ENCODE measurements at places on chromosomes 1 and 21.
A peak's percentile ranks its signal among the peaks of the same experiment; 100 is the strongest.

GRCh38 chr1:192973988-192974387 lies 85.2 kb downstream of the UCHL5 start:
- no peak overlapping the region for H3K4me3 ChIP-seq
- peaks cover 8% of the 10 kb centered on the region for H3K4me1 ChIP-seq
- H3K36me3 ChIP-seq = no peaks in the 10 kb centered on the region
- H3K27ac ChIP-seq = no peak overlapping the region
- no peaks in the 10 kb centered on the region for H3K27me3 ChIP-seq
- no peak for DNase-seq

GRCh38 chr1:56929492-56929891 lies 36.3 kb downstream of the C8B start:
- peaks cover 2% of the 10 kb centered on the region for H3K27me3 ChIP-seq
- no peak overlapping the region for H3K4me3 ChIP-seq
- no peak for DNase-seq

- no peaks in the 10 kb centered on the region for H3K4me1 ChIP-seq
- no peaks in the 10 kb centered on the region for H3K36me3 ChIP-seq
- H3K27ac ChIP-seq = no peak overlapping the region
- H3K4me3 ChIP-seq = no peak overlapping the region
- H3K27me3 ChIP-seq = peaks cover 17% of the 10 kb centered on the region
Measured at GRCh38 chr1:220326578-220326977, 54.3 kb upstream of the RAB3GAP2 start.

GRCh38 chr1:34419663-34420136 lies 243.0 kb downstream of the C1orf94 start:
- no peaks in the 10 kb centered on the region for H3K4me1 ChIP-seq
- DNase-seq = no peak
- H3K27ac ChIP-seq = no peak overlapping the region
- no peak overlapping the region for H3K4me3 ChIP-seq
- peaks cover 20% of the 10 kb centered on the region for H3K27me3 ChIP-seq
- no peaks in the 10 kb centered on the region for H3K36me3 ChIP-seq

DNA sequence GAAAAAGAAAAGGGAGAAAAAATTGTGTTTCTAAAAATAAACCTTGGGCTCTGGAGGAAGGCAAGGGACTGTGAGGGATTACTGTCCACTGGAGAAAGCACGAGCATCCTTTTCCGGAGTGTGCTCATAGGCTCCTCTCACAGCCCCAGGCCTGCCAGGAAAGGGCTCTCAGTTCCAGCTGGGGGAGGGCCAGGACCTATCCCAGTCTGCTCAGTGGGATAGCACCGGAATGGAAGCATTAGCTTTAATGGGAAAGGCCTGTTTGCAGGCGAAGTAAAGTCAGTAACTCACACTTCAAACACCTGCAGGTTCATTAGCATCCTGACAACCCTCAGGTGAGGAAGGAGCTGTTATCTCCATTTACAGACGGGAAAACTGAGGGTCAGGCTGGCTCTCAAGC lies 113.9 kb upstream of the USP24 start:
- no peak overlapping the region for H3K4me3 ChIP-seq
- DNase-seq = no peak
- no peaks in the 10 kb centered on the region for H3K36me3 ChIP-seq
- no peak overlapping the region for H3K27ac ChIP-seq
- H3K27me3 ChIP-seq = peaks cover 14% of the 10 kb centered on the region

GRCh38 chr21:42096566-42096965 lies 25.4 kb downstream of the UMODL1 start:
- no peak overlapping the region for H3K4me3 ChIP-seq
- no peak for DNase-seq
- H3K4me1 ChIP-seq = peaks cover 4% of the 10 kb centered on the region
- no peaks in the 10 kb centered on the region for H3K27me3 ChIP-seq
- no peak overlapping the region for H3K27ac ChIP-seq
- no peaks in the 10 kb centered on the region for H3K36me3 ChIP-seq

- peaks cover 29% of the 10 kb centered on the region for H3K4me1 ChIP-seq
- no peak for DNase-seq
- no peaks in the 10 kb centered on the region for H3K36me3 ChIP-seq
- no peak overlapping the region for H3K27ac ChIP-seq
Measured at GRCh38 chr1:8665833-8666232, 151.6 kb downstream of the RERE start.

- no peaks in the 10 kb centered on the region for H3K36me3 ChIP-seq
- no peak overlapping the region for H3K4me3 ChIP-seq
- no peak for DNase-seq
- no peaks in the 10 kb centered on the region for H3K4me1 ChIP-seq
Measured at GRCh38 chr1:95216292-95216990, 17.6 kb upstream of the RWDD3 start.

DNA sequence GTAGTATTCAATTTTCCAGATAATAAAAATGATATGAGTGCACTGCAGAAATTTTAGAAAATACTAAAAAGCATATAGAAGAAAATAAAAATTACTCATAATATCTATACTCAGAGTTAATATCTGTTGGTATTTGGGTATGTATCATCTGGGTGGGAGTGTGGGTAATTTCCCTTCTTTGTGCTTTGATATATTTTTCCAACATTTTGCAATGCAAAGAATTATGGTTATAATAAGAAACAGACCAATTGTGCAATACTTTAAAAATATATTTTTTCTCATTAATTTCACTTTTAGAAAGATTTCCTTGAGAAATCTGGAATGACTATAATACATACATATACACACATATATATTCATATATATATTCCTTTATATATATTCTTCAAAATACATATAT lies 665.7 kb downstream of the ADGRL2 start:
- no peak for DNase-seq
- no peaks in the 10 kb centered on the region for H3K27me3 ChIP-seq
- H3K36me3 ChIP-seq = no peaks in the 10 kb centered on the region
- H3K27ac ChIP-seq = no peak overlapping the region
- H3K4me3 ChIP-seq = no peak overlapping the region
- H3K4me1 ChIP-seq = no peaks in the 10 kb centered on the region

GRCh38 chr1:23930861-23931490 lies 17.8 kb upstream of the CNR2 start:
- no peaks in the 10 kb centered on the region for H3K36me3 ChIP-seq
- H3K27ac ChIP-seq = no peak overlapping the region
- no peak overlapping the region for H3K4me3 ChIP-seq
- no peaks in the 10 kb centered on the region for H3K27me3 ChIP-seq
- no peak for DNase-seq

- H3K27me3 ChIP-seq = no peaks in the 10 kb centered on the region
- peaks cover 15% of the 10 kb centered on the region for H3K4me1 ChIP-seq
- H3K36me3 ChIP-seq = no peaks in the 10 kb centered on the region
- no peak for DNase-seq
- no peak overlapping the region for H3K4me3 ChIP-seq
Measured at GRCh38 chr1:92211166-92211565, 6.5 kb upstream of the C1orf146 start.

DNA sequence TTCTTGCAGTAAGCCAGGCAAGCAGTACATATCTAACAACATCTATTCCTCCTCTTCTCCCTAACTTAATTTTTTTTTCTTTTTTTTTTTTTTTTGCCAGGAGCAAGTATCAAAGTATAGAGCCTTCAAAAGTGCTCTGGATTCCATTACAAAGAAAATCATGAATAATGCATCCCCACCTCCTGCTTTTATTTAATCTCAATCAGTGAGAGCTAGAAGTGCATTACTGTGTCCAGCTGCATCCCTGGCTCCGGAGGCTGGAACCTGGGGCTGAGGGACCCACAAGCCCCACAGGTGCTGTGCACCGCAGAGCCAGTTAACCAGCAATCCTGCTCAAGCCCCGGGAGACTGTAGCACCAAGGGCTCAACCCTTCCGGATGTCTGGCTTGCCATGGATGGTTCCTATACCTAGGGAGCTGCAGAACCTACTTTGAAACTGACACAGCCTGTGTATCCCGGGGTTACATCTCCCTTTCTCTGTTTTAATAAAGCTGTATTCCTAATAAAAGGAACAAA lies 455.9 kb upstream of the RUNX1 start:
- peaks cover 34% of the 10 kb centered on the region for H3K4me1 ChIP-seq
- H3K4me3 ChIP-seq = no peak overlapping the region
- peaks cover 2% of the 10 kb centered on the region for H3K27me3 ChIP-seq
- DNase-seq = no peak

GRCh38 chr1:1069711-1070676 lies 4.1 kb downstream of the RNF223 start:
- H3K27me3 ChIP-seq = peaks cover 16% of the 10 kb centered on the region
- peaks cover 1% of the 10 kb centered on the region for H3K36me3 ChIP-seq
- H3K27ac ChIP-seq = peak overlapping the region; percentile 44
- H3K4me1 ChIP-seq = peaks cover 20% of the 10 kb centered on the region
